GM12891 (cell line): ENCODE measurements at places on chromosomes 1 and 21.

GRCh38 chr21:21851657-21852056 is 853.4 kb downstream of the NCAM2 start:
- no peak for DNase-seq

- no peak for DNase-seq
Observed at GRCh38 chr1:172002725-172003345, 161.5 kb downstream of the DNM3 start.

- peak; percentile 35 for DNase-seq
Observed at GRCh38 chr1:27161594-27161993, 6.7 kb upstream of the SLC9A1 start.

GRCh38 chr1:53257454-53258081 is 19.2 kb upstream of the MAGOH start:
- no peak for DNase-seq

DNA sequence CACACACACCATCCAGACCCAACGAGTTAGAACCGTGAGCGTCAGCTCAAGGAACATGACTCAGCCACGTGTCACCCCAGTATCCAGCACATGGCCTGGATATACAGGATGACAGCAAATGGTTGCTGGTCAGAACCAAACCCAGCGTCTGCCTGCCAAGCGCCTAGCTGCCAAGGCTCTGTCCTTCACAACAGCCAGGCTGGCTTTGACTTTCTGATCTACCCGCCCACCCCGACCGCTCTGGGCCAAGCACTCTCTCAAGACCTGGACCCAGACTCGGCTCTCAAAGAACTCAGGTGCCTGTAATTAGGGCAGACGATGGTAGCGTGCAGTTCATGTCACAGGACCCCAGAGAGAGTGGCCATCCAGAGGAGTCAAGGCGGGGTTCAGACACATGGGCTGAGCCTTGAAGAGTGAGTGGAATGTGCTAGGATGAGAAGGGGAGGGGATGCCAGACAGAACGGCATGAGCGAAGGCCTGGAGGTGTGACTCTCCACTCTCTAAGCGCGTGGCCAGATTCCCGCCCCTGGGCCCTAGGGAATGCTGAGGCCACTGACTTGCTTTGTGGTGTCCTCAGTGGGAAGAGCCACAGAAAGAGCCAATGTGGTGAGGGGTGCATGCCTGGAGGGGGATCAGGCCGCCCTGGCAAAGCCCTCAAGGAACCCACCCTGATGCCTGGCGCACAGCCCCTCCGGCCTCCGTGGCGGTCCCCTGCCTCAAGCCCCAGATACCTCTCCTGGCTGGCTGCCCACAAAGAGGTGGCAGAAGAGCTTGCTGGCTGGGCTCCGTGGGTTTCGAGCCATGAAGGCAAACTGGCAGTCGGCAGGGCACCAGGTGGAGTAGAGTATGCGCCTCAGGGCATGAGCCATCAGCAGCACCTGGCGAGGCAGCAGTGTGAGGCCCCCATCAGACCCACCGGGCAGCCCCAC is 7.0 kb downstream of the SH2D5 start:
- DNase-seq, result no peak

- DNase-seq, result no peak
Observed at GRCh38 chr1:101004061-101004460, 21.5 kb downstream of the DPH5 start.

GRCh38 chr1:17735793-17736192 is 19.3 kb upstream of the ACTL8 start:
- no peak for DNase-seq

DNA sequence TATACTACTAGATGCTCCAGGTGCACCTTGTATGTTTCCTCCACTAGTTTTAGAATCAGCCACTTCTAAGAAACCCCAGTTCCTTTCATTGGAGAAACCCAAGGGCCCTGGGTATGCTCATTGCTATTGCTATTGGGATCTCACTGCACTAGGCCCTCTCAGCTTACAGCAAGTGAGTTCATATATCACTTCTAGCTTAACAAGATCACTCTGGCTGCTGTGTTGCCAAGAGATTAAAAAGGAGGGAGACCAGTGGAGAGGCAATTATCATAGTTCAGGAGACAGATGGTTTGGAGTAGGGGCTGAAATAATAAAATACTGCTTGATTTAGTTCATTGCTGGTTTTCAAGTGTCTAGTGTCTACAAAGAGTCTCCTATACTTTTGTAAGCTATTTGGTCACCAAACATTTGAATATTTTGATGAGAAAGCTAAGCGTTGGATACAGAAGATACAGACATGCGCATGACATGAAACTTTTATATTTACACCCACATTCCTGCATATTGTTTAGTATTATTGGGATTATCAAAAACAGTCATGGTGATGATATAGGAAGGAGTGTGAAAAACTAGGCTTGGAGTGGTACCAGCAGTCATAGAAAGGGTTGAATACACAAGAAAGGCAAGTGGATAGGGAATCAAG is 671.9 kb downstream of the ADGRL2 start:
- no peak for DNase-seq

DNA sequence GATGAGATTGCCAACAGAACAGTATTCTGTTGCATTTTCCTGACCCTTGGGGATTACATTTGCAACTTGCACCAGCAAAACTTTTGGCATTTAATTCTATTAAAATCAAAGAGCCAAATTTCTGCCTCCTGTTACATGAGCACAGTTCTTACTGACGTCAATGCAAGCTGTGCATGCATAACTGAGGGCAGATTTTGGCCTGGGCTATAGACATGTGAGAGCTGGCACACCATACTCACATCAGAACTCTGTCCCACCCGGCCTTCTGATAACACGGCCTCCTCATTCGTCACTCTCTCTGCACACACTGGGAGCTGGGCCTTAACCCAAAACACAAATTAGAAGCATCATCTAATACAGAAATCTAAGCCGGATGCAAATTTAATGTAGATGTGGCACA is 31.5 kb downstream of the PAPPA2 start:
- DNase-seq, result no peak

DNA sequence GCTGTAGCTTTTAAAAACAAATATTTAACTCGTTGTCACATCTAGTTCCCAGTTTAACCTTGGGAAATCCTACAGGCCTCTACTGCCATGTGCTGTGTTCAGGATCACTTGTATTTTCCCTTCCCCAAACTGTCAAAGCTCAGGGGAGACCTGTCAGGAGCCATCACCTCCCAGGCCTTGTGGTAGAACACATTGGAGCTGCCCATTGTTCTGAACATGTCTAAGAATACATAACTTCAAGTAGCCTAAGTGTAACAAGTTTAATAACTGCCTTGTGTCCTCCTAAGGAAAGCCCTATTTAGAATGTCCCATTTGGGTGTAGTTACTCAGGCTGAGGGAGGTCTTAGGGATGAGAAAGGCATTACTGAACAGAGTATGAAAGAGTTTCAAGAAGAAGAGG is 28.6 kb upstream of the PIGC start:
- DNase-seq, result no peak

- no peak for DNase-seq
Observed at GRCh38 chr1:4344065-4344732, 310.2 kb upstream of the AJAP1 start.

DNA sequence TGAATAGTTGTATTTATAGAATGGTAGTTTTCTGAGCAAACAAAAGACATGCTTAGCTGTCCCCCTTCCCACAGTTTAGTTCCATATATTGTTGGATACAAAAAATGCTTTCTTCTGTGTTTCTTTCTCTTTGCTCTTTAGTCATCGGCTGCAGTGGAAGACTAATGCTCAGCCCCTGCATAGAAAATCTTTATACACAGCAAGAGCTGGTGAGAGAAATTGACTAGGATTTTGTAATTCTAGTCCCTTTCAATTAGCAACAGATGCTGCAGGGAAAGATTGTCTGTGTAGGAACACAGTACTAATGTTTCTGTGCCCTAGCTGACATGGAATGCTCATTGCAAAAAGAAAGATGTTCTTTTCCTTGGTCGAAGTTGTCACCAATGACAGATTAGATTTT is 200.9 kb downstream of the RPS6KC1 start:
- no peak for DNase-seq

GRCh38 chr1:79133774-79134364 is 127.3 kb upstream of the ADGRL4 start:
- DNase-seq, result no peak

- DNase-seq, result no peak
Observed at GRCh38 chr1:98119796-98120195, 199.0 kb upstream of the DPYD start.

DNA sequence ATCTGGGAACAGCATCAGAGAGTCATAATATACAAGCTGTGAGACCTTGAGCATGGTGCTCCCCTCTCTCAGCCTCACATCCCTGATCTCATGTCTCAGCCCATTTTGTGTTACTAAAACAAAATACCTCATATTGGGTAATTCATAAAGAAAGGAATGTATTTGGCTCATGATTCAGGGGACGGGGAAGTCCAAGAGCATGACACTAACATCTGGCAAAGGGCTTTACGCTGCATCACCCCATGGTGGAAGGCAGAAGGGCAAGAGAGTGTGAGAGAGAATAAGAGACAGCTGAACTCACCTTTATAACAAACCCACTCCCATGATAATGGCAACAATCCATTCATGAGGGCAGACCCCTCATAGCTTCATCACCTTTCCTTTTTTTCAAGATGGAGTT is 36.5 kb downstream of the RNASEL start:
- no peak for DNase-seq

DNA sequence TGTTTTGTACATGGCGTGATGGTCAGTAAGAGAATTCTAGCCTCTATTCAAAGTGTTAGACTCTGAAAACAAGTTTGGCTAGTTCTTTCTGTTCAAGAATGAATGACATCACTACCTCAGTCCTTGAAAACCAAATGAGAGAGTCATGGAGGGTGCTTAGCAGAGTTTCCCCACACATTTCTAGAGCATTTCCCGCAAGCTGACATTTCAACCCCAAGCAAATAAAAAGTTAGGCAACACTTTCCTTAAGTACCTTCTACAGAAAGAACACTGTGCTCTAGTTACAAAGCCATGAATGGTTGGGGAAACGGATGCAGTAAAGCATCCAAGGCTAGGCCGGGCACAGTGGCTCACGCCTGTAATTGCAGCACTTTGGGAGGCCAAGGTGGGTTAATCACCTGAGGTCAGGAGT is 47.9 kb upstream of the SLC44A3 start:
- DNase-seq, result no peak

- no peak for DNase-seq
Observed at GRCh38 chr1:12157366-12158231, 9.2 kb upstream of the TNFRSF1B start.

DNA sequence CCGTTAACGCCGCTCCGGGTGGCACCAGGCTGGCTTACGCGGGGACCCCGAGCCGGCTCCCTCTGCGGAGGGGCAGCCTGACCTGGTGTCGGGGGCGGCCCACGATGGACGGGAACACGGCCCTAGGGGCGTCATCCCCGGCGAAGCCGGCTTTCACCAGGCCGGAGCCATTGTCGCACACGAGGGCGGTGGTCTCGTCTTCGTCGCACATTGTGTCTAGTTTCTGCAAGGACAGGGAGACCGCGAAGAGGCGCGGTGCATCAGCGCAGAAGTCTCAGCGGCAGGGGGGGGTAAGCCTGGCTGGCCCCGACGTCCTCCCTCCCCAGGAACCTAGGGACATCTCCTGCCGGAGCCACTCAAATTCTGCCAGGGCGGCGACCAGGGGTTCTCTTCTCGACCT is 989 bp downstream of the ACTA1 start:
- DNase-seq, result no peak

- no peak for DNase-seq
Observed at GRCh38 chr1:89904219-89904980, 83.6 kb downstream of the LRRC8D start.

GRCh38 chr1:18440385-18441226 is 40.1 kb upstream of the KLHDC7A start:
- no peak for DNase-seq

GRCh38 chr1:14768582-14769304 is 170.3 kb downstream of the KAZN start:
- no peak for DNase-seq

GRCh38 chr21:45060675-45061311 is 13.6 kb upstream of the ADARB1 start:
- no peak for DNase-seq

GRCh38 chr21:14095056-14095455 is 115.7 kb downstream of the LIPI start:
- DNase-seq, result no peak

GRCh38 chr1:65265651-65266351 is 43.5 kb upstream of the DNAJC6 start:
- DNase-seq, result peak; percentile 32

GRCh38 chr1:33072707-33073106 is 8.2 kb upstream of the AZIN2 start:
- DNase-seq, result no peak

DNA sequence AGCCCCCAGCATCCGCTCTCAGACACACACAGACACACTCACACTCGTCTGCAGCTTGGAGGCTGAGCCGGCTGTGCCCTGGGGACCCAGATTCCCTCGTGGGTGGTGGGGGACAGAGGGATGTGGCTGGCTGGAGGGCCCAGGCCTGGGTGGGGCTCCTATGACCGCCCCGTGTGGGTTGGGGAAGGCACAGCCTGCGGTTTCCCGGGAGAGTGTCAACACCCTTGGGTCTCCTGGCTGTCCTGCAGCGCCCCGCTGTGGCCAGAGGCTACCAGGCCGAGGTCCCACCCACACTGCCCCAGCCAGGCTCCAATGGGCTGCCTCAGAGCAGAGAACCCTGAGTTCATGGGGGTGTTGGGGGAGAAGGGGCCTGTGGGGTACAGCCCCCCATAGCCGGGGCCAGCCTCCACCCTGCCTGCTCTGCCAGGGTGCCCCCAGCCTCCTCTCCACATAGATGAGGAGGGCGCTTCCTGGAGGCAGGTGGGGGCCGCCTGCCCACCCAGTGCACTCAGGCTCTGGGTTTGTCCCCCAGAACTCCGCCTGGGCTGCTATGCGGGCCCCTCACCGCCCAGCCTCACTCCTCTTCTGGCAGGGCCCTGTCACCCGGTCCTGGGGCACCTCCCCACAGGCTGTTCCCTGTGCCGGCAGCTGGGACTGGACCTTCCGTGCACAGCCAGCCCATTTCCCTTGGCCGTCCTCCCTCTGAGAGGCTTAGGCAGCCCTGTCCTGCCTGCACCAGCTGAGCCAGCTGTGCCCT is at the start of gene TTC34:
Gene TTC34, minus strand, starts transcription at position 159 of the 757 bp plus-strand sequence. CDS start 866 bp downstream, outside the sequence.
- DNase-seq, result peak; percentile 88

DNA sequence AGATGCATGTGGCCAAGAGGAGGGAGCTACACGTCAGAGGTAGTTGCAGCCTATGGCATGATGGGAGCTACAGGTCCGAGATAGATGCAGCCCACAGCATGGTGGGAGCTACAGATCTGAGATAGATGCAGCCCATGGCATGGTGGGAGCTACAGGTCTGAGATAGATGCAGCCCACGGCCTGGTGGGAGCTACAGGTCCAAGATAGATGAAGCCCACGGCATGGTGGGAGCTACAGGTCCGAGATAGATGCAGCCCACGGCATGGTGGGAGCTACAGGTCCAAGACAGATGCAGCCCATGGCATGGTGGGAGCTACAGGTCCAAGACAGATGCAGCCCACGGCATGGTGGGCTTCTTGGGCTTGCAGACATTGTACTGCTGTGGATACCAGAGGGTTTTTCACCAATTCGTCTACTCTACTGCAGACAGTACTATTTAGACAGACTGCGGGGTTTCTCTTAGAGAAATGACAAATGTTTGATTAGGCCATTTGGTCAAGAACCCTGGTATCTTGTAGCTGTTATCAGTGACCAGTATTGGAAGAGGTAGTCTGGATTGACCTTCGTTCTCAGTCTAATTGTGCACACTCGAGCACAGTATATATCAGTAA is 127.4 kb downstream of the DHRS3 start:
- DNase-seq, result no peak
